H9 (cell line): ENCODE measurements at places on chromosomes 3 and 15.

GRCh38 chr3:58665405-58665804 is 1.2 kb downstream of the FAM3D start:
- DNase-seq = no peak

DNA sequence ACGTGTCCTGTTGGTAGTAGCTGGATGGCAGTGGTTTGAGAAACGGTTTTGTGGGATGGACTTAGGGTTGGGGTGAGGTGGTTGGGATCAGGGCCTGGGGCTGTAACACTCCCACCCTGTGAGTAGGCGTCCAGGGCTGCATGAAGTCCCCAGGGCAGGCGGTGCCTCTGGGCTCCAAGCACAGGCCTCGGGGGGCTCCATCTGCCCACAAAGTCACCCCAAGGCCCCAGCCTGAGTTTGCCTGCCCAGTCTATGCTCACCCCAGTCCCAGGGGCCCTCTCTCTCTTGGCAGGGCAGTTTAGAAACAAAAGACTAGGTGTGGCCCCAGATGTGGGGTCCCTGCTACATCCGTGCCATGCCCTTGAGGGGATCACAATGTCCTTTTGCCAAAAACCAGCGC is 86.9 kb upstream of the PRR23E start:
- DNase-seq = no peak

DNA sequence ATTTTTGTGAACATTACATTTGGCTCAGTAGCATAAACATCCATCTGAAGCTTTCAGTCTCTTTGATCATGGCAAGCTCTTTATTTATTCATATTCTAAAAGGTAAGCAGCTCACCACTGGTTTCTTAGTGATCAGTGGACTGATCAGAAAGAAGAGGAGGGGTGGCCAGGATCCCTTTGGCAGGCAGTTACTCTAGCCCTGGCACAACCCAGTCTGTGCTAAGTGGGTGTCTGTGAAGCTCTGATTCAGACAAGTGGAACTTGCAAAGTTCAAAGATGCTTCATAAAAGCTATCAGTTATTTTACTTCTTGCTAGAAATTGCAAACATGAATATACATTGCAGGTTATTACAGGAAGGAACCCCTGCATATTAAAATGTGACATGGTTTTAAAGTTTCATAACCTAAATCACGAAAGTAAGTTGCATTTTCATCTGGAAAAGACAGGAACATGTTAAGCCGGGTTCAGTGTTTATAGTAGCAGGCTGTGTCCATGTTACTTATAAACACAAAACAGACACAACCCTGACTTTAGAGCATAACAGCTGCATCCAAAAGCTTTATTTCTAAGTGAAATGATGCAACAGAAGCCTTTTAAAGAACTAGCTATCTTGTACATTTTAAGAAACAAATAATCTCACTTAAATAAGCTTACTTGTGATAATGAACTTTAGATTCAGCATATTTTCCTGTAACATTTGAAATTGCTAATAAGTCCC is 785.3 kb downstream of the MCTP2 start:
- DNase-seq = no peak

- no peak for DNase-seq
Measured at GRCh38 chr3:123048480-123049237, 18.2 kb upstream of the PDIA5 start.

GRCh38 chr3:148588291-148588690 is 109.4 kb upstream of the AGTR1 start:
- no peak for DNase-seq

DNA sequence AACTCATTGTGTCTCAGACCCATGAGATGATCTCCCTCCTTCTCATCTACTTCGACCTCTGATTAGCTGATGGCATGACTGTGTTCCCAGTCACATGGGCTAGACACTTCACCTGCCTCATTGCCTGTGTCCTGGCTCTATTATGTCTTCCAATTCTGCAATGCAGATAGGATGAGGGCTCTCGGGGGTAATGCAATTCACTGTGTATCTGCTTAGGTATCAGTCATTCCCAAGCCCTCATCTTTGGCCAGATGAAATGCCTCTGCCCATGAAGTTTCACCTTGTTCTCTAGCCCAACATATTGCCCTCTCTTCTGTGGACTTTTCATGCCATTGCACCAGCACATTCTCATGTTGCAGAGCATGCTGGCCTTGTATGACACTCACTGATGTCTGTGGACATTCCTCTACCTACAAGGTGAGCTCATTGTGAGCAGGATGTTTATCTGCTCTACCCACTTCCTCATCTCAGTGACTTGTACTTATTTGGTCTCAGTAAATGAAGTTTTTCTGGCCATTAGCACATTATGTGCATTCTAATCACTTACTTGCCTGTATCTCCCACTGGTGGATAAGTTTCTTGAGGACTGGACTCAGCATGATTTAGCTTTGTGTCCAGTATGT is 32.3 kb downstream of the MOBP start:
- no peak for DNase-seq

DNA sequence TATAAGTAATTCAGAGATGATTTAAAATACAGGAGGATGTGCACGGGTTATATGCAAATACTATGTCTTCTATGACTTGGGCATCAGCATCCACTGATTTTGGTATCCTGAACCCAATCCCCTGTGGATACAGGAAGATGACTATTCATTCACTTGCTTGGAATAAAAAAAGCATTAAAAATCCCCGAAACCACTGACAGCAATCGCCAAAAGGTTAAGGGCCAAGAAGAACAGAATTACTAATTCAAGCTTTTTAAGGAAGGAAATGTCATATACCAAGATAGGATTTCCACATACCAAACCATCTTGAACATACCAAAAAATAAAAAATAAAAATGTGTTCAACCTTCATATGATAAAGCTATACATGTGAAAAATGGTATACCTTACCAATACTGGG is 93.7 kb downstream of the DLG1 start:
- no peak for DNase-seq

- DNase-seq = no peak
Measured at GRCh38 chr15:58213587-58214338, 75.6 kb downstream of the AQP9 start.

GRCh38 chr3:50118237-50118636 is 29.5 kb downstream of the RBM5 start:
- no peak for DNase-seq

GRCh38 chr3:119809249-119810017 is 27.5 kb downstream of the NR1I2 start:
- DNase-seq = no peak

GRCh38 chr3:127147291-127147885 is 45.5 kb upstream of the PRR23E start:
- no peak for DNase-seq

DNA sequence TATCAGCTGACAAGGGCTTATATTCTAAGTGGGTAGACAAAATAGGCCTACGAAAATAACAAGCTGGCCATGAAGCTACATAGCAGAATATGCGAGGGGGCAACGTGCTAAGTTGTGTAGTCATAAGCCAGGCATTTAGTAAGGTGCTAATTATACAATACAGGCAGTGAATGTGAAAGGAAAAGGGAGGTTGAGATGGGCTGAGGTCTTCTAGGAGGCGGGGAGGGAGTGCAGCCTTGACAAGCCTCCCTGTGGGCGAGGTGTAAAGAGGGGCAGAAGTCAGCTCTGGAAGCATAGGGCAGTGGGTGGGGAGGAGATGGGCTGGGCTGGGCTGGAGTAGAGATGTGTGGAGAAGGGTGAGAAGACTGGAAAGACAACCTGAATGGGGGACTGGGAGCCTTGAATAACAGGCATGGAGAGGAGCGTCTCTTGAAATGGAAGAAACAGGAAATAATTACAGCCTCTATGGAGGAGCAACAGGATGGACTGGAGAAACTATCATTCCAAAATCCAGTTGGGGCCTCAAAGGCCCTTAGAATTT is 1.2 kb downstream of the TIGIT start:
- DNase-seq = no peak

- no peak for DNase-seq
Measured at GRCh38 chr3:149055575-149055974, 30.8 kb downstream of the HLTF start.

DNA sequence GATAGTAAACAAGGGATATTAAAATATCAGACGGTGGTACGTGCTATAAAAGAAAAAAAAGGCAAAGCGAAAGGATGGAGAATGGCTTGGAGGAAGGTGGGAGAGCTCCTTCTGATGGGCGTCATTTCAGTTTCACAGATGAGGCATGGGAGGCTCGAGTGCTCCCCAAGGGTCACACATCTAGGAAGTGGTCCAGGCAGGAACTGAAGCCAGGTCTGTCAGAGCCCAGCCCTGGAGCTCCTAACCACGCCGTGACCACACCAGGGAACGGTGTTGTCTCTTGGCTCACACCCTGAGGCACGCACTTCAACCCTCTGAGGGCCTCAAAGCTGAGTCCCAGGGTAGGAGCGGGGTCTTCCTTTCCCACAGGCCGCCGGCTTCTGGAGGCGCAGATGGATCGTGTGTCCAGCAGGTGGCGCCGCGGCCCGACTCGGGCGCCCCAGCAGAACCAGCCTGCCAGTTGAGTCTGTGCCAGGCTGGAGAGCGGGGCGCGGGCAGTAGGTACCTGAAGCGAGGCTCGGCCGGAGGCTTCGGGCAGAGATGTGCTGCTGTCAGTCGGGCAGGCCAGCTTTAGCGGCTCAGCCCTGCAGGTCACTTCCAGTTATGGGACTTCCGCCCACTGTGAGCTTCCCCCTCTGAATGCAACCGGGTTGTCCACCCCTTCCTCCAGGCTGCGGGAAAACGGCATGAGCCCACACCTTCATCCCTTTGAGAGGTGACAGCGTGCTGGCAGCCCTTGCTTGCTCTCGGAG is 68.1 kb downstream of the SLC6A1 start:
- peak; percentile 88 for DNase-seq

DNA sequence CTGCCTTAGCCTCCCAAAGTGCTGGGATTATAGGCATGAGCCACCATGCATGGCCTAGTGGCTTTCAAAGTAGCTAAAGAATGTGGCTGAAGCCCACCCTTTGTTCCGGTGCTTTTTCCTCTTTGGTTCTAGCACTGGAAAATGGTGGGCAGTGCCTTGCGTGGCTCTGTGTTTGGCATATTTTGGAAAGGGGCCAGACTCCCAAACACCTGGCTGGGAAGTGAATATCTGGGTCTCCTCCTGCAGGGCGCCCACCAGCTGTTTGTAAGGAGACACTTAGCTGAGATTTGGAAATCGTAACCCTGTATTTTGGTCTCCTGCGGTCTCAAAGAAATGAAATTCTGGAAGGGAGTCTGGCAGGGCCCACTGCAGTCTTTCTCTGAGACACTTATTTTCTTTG is 336.4 kb downstream of the IL20RB start:
- no peak for DNase-seq
